ENCODE measurements at places on chromosomes 2 and 18. TPM values are rescaled to one million over a fixed set of nuclear protein-coding genes. Genes with fewer than 3 reads are reported as not detected.

CHPF gene
- total RNA-seq: 27.7 TPM

CD226 gene
- total RNA-seq: 0.06 TPM

TMSB10 gene
- 2,248 TPM for total RNA-seq

IL36A gene
- total RNA-seq: not detected

YIPF4 gene
- 29.0 TPM for total RNA-seq

RFTN2 gene
- 8.2 TPM for total RNA-seq

OSR1 gene
- total RNA-seq: not detected

CTAGE1 gene
- total RNA-seq: not detected

Data from neural progenitor cell (in vitro differentiated cells).